Suppressor macrophage (primary cell): ENCODE measurements at places on chromosomes 5 and 9.

DNA sequence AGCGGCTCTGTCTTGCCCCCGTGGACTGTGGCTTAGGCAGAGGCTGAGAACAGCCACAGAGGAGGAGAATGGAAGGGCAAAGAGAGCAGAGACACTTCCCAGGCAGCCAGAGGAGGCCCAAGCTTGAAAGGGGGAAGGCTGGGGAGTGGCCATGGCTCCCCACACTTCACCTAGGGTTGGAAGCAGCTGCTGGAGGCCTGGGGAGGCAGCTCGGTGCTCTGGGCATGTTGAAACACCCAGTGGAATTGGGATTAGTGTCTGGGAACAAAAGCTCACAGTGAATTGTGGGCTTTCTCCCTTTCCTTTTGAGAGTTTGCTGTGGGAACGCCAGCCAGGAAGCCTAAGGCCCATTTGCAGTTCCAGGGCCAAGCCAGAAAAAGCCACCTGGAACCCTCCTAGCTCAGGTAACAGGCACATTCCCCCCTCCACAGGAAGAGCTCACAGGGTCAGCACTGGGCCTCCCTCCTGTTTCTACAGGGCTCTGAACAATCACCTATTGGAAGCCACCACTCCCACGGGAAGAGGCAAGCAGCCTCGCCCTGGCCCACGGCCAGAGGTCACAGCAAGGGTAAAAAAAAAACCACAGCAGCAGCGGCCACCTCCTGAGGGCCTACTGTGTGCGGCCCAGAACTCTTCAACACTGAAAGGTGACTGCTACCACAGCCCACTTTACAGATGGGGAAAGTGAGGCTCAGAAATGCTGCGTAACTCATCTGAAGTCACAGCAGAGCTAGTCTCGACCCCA, 20.2 kb downstream of the EEIG1 start:
- DNase-seq = no peak

DNA sequence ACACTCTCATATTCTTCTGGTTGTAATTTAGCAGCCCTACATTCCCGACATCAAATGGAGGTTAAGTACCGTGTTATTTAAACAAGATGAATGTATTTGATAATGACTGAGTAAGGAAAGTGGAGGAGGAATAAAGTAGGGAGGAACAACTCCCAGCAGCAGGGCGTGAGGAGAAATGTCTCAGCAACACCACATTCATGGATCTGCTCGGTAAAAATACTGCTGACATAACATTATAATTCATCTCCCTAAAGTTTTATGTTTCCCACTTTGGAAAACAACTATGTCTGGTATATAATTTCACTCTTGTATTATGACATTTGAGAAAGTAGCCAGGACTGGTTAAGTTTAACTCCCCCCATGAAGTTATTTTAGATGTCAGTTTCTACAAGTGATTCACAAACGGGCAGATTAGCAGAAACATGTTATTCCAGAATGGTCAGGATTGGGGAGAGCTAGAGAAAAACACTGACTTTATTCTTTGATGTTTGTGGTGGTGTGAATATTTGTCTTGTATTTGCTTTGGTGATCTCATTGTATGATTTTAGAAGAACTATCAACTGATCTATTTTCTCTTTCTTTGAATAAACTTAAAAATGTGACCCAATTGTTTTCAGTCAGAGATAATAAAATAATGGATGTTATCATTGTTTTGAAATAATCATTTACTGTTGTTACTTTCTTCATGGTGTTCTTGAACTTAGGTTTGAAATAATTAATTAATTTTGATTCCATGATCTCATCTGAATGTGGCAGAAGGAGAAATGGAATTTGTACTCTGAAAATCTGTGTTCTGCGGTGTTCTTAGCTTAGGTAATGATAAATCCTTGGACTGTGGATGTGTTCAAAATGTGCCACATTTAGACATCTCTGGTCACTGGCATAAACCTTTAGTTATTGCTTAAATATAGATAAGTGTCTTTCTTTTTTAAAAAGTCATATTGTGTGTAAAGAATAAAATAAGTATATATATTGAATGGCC, 303.6 kb upstream of the ZNF608 start:
- DNase-seq = no peak

- DNase-seq = no peak
Observed at GRCh38 chr5:7269591-7270274, 126.2 kb upstream of the ADCY2 start.

GRCh38 chr9:37836386-37836785, 35.8 kb downstream of the DCAF10 start:
- DNase-seq = no peak

GRCh38 chr5:66242050-66242715, 98.1 kb downstream of the SREK1 start:
- no peak for DNase-seq

DNA sequence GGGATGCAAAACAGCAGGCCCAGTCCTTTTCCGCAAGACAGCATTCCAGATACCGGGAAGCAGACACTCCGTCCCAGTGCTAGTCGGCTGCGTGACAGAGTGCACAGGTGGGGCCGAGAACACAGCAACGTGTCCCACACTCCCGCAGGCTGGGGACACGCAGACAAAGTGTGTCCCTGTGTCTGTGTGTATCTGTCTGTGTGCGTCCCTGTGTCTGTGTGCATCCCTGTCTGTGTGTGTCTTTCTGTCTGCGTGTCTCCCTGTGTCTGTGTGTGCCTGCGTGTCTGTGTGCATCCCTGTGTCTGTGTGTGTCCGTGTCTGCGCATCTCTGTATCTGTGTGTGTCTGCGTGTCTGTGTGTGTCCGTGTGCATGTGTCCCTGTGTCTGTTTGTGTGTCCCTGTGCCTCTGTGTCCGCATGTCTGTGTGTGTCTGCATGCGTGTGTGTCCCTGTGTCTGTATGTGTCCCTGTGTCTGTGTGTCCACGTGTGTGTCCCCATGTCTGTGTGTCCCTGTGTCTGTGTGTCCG, 137.0 kb downstream of the MRPL36 start:
- no peak for DNase-seq

GRCh38 chr5:128254789-128255188, 171.2 kb downstream of the SLC12A2 start:
- no peak for DNase-seq
